ENCODE measurements at places on chromosomes 3 and 15.

DNA sequence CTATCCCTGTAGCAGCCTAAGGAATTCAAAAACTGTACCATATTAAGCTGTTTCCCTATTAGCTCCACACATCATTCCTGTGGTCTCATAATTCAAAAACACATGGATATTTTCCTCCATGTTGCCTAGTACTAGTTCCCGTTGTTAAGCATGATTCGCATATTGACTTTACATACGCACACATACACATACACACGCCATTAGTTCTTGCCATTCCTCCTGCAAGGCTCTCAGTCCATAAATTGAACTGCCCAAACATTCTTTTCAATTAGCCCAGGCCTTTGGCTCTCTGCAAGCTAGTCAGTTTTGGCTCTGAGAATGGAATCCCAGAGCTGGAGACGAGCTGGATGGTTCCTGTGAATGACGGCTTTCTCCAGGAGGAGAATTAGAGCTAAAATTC lies 57.2 kb upstream of the RAD18 start:
- no peak for DNase-seq

DNA sequence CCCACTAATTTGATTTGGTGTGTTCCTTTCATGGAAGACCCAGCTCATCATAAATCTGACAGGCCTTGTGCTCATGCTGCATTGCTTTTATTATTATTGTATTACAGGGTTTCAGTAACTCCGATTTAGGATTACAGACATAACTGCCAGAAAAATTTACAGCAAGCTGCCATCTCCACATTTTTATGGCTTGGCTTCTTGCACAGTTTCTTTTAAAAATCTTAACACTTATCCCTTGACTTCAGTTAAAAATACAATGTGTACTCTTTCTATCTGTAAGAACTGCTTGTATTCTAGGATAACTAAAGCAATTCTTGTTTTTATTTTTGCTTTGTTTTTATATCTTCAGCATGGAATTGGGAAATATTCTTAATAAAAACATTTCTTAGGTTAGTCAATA lies 612.2 kb downstream of the DIPK2A start:
- no peak for DNase-seq

DNA sequence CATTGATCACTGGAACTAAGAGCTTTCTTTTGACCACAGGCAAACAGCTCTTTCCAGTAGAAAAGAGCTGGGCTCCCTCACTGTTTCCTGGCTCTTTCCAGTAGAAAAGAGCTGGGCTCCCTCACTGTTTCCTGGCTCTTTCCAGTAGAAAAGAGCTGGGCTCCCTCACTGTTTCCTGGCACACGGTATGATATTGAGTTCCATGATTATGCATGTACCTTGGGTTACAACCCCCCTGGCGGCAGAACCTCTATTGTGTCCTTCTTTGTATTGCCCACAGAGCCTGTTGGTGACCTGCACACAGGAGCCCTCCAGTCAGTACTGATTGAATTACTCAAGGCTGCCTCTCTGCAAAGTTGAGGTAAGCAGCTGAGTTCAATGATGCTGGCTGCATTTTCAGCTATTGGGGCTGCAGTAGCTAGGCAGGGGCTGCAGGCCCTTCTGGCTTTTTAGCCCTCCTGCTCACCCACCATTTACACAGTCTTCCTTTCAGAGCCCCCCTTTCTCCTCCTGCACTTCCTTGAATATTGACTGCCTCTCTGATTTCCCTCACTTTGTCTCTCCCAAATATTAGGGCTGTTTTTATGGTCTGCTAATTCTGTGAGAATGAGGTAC lies 10.2 kb downstream of the ACKR2 start:
- DNase-seq = no peak

GRCh38 chr3:38121451-38121831 lies 15.5 kb downstream of the ACAA1 start:
- no peak for DNase-seq

GRCh38 chr3:156071031-156071430 lies 49.3 kb upstream of the KCNAB1 start:
- DNase-seq = no peak

GRCh38 chr3:188170461-188171459 lies 16.8 kb downstream of the LPP start:
- DNase-seq = peak; percentile 49

GRCh38 chr15:60374209-60374608 lies 23.6 kb downstream of the ANXA2 start:
- no peak for DNase-seq

- DNase-seq = no peak
Measured at GRCh38 chr3:62529230-62529629, 155.9 kb upstream of the FEZF2 start.

DNA sequence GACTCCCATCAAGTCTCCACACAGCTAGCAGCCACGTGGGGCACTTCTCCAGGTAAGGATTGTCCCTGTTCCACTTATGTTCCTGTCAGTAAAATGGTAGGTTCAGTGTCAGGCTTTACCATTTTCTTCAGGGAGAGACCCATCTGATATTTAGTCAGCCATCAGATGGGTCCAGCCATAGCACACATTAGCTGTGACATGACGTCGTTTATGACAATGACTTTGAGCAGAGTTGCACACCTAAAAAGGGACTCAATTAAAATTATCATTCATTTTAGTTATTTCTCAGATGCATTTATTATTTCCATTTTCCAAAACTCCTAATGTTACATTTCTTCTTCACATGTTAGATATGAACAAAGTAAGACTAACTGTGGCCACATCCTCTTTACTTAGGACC lies 68.2 kb upstream of the SNRPN start:
- DNase-seq = no peak

GRCh38 chr3:86056962-86057361 lies 934.0 kb downstream of the VGLL3 start:
- DNase-seq = no peak

DNA sequence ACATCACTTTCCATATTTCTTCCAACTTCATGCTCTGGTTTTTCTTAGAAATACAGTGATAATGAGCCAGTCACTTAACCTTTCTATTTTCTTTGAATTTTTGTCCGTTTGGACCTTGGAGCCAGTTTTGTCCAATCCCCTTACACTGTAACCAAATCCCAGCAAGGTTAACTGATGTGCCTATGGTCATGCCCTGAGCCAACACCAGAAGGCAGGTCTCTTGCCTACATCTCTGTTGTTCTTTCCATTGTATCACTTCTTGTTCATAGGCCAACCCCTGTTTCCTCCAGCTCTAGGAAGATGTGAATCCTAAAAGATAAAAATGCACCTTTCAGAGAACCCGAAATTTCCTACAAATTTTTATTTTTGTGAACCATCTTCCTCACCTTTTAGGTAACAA lies 122.7 kb downstream of the CMSS1 start:
- DNase-seq = no peak

DNA sequence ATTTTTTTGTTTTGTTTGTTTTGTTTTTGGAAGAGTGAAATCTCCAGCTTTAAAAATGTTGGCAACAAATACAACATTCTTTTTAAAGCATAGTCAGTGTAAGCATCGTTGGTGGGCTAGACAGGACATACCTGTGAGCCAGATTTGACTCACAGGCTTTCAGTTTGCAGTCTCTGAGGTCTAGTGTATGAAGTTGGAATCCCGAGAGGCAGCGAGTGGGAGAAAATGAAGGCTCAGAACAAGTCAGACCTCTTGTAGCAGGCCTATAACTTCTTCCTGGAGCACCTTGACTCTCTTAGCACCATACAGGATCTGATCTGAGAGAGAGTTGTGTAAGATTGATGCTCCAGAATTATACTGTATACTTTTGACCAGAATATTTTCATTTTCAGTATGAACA lies 60.2 kb downstream of the CNTN4 start:
- no peak for DNase-seq

- no peak for DNase-seq
Measured at GRCh38 chr15:31316135-31316795, 10.4 kb upstream of the KLF13 start.

DNA sequence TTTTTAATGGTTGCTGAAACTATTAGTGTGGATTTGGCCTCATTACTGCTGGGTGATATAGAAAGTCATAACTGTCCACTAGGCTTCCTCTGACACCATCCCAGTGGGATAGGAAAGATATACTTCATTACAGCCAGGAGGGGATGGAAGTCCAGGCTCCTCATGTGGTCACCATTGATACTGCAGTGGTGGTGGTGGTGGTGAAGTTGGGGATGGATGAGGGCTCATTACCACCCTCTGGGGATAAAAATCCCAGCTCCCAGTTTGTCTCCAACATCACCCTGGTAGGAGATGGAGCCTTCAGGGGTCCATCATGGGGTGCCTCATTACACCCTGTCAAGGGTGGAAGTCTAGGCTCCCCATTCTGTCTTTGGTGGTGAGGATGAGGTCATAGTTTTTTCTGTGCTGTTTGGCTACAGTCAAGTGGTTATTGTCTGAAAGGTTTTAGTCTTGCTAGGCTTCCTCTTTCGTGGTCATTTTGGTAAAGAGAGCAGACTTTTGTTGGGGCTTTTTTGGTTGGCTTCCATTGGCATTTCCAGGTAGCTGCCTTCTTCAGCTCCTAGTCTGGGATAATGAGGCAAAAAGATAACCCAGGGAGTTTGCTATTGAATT lies 30.1 kb upstream of the FILIP1L start:
- DNase-seq = no peak

GRCh38 chr3:46349484-46350261 lies 4.2 kb upstream of the CCR2 start:
- DNase-seq = no peak

- DNase-seq = no peak
Measured at GRCh38 chr3:188663839-188664238, 507.9 kb upstream of the TPRG1 start.

GRCh38 chr15:36133742-36134141 lies 445.7 kb upstream of the CDIN1 start:
- DNase-seq = no peak

- no peak for DNase-seq
Measured at GRCh38 chr15:36671017-36671416, 91.6 kb downstream of the CDIN1 start.

DNA sequence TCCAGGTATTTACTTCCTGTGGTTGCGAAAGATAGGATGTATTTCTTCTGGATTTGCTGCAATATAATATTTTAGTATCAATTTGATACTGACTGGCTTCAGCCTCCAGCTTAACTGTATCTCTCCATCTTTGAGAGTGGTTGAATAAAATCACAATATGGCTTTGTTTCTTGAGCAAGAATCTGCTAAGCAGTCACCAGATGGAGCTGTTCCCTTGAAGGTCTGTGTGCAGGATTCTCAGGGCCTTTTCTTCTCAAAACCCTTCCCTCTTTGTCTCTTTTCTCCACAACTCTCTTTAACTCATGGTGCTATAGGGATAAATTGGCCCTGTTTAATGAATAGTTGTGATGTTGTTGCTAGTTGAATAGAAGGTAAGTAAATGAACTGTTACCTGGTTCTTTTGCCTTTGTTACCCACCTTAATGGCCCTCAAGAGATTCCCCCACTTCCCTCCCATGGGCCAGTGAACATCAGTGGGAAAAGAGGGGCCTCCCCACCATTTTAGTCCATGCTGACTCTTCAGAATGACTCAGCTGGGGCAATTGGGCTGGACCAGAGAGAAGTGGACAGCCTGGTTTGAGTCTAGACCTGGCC lies 34.8 kb upstream of the RAB6B start:
- DNase-seq = no peak

- DNase-seq = no peak
Measured at GRCh38 chr15:97547381-97547780, 413.1 kb upstream of the ARRDC4 start.

DNA sequence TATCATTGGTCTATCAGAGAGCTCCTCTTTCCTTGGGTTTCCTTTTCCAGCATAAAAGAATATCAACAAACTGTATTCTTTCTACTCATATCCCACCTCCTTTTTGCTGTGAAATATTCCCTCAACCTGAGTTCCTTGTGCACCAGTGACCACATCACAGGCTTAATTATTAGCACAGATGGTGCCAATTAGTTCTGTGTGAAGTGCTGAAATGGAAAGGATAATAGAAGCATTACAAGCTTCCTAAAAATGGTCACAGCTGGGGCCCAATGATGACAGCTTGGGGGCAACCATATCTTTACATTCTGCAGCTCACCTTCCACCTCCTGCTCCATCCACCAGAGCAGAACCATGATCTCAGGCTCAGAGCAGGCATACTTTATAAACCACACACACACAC lies 84.6 kb downstream of the ANO10 start:
- no peak for DNase-seq

- DNase-seq = no peak
Measured at GRCh38 chr15:50997371-50998051, 89.0 kb downstream of the AP4E1 start.

DNA sequence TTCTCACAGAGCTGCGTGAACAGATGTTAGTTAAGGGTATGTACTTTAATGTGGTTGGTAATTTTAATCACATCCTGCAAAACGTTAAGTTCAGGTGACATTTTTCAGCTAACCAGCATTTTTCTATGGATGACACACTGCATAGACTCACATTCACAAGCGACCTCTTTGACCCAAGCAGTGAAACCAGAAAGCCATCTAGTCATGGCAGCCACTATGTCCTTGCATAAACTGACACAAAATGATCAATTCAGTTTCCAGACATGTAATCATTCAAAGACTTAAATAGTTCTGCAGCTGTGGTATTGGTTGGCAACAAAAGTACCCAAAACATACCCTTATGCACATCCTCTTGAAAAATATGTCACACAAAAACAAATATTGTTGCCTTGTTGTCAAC lies 7.4 kb upstream of the CAPN7 start:
- DNase-seq = no peak

DNA sequence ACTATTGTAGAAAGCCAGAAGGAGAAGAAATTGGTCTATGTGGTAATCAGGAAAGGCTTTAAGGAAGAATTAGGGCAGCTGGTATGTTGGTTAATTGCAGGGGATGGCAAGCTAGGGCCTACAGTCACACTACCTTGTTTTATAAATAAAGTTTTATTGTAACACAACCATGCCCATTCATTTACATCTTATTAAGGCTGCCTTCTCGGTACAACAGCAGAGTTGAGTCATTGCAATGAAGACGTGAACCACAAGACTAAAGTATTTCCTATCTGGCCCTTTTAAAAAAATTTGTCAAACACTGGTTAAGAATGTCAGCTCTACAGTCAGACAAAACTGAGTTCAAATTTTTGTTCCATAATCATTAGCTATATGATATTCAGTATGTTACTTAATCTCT lies 8.3 kb downstream of the SERPINI1 start:
- no peak for DNase-seq

GRCh38 chr15:98142572-98142971 lies 182.1 kb downstream of the ARRDC4 start:
- DNase-seq = no peak

- no peak for DNase-seq
Measured at GRCh38 chr15:60574801-60575631, 96.1 kb upstream of the ICE2 start.

DNA sequence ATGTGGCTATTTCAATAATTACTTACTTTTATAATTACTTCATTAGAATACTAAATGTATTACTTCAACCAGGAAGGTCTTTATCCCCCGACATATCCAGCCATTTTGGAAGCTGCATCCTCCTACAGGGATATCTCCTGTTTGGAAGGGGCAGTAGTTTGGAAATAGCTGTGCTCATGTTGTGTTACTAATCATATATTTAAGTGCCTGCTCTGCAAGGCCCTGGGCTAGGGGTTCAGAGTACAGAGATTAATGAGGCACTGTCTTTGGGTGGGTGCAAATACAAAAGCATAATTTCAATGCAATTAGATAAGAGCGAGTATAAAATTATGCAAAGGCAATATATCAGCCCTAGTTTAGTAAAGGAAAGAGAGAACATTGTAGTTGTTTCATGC lies 146.3 kb upstream of the RARB start:
- no peak for DNase-seq
